Stomach (tissue), 19 donors: ENCODE measurements at places on chromosomes 6 and 20. TPM values are rescaled to one million over a fixed set of nuclear protein-coding genes. Genes with fewer than 3 reads are reported as not detected.
A peak's percentile ranks its signal among the peaks of the same experiment; 100 is the strongest.

- no peak overlapping the region for H3K27ac ChIP-seq
- no peaks in the 10 kb centered on the region for H3K4me1 ChIP-seq
- no peak for DNase-seq
- no peaks in the 10 kb centered on the region for H3K27me3 ChIP-seq
- no peak overlapping the region for H3K4me3 ChIP-seq
These were observed 9.3 kb downstream of the ECT2L start for GRCh38 chr6:138805016-138805765.

GRCh38 chr20:37343212-37343993, 2.5 kb upstream of the SRC start:
- peak overlapping the region; percentile 80 for H3K27ac ChIP-seq
- no peaks in the 10 kb centered on the region for H3K27me3 ChIP-seq
- peak; percentile 88 for DNase-seq
- H3K36me3 ChIP-seq = no peaks in the 10 kb centered on the region

- no peak for DNase-seq
- H3K4me3 ChIP-seq = no peak overlapping the region
- H3K27me3 ChIP-seq = no peaks in the 10 kb centered on the region
- H3K36me3 ChIP-seq = no peaks in the 10 kb centered on the region
- H3K4me1 ChIP-seq = no peaks in the 10 kb centered on the region
These were observed 27.8 kb upstream of the PREP start for GRCh38 chr6:105430685-105431084.

- no peak overlapping the region for H3K27ac ChIP-seq
- no peaks in the 10 kb centered on the region for H3K4me1 ChIP-seq
- H3K27me3 ChIP-seq = no peaks in the 10 kb centered on the region
These were observed 10.9 kb downstream of the SPATS1 start for GRCh38 chr6:44353336-44353735.

The FAXC gene
- total RNA-seq = 2.2 TPM
